SK-N-DZ (cell line): ENCODE measurements at places on chromosomes 7 and 10.
A peak's percentile ranks its signal among the peaks of the same experiment; 100 is the strongest.

DNA sequence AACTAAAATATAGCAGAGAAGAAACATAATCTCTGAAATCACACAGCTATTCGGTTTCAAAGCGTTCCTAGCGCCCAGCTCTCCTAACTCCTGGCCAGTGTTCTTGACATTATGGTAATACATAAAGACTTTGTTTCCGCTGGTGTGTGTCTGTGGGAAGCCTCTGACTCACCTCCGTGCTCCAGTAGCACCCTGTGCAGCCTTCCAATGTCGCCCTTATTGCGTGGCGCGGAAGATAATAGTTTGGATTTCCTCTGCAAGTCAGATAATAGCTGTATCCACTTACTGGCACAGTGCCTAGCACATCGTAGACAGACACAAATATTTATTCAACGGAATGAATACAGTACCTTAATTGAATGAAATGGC lies 570 bp downstream of the BMS1 start:
- no peak for DNase-seq

DNA sequence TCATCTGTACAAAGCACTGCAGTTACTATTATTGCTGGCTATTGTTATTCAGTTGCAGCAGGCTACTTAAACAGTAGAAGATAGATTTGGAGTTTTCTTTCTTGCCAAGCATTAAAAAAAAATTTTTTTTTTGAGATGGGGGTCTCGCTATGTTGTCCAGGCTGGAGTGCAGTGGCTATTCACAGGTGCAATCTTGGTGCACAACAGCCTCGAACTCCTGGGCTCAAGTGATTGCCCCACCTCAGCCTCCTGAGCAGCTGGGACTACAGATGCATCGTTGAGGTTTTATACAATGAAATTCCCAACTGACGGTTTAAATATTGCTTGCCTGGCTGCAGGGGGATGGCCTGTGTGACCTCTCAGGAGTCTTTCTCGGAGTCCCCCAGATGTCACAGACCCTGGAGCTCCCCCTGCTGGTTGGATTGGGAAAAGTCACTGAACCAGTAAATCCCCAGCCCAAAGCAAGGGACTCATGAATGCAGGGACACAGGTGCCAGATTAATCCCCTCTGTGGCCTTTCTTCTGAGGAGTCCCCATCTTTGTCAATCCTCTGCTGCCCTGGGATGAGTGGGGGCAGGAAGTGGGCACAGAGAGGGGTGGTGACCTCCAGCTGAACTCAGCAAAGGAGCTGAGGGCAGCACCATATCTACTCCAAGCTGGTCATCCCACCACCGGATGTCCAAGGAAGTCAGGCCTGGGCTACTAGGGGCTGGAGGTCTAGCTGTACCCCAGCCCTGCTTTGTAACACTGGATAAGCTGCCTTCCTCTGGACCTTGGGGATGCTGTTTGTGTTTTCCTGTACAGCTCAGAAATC lies 149.6 kb downstream of the C10orf105 start:
- DNase-seq, result peak; percentile 58

DNA sequence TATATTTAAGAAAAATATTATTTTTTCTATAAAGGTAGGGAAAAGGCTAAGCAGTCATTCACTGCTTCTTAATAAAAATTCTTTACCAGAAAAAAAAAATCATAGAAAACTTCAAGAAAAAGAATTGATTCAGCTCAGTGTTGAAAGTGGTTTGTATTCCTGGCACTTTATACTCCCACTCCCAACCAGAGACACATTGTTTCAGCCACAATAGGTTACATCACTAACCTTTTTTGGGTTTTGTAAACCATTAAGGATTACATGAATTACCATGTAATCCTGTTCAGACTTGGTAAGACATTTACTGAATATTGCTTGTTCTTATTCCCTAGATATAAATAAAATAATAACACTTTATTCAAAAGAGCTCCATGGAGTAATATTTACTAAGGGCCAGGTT lies 46.6 kb downstream of the MINPP1 start:
- no peak for DNase-seq

DNA sequence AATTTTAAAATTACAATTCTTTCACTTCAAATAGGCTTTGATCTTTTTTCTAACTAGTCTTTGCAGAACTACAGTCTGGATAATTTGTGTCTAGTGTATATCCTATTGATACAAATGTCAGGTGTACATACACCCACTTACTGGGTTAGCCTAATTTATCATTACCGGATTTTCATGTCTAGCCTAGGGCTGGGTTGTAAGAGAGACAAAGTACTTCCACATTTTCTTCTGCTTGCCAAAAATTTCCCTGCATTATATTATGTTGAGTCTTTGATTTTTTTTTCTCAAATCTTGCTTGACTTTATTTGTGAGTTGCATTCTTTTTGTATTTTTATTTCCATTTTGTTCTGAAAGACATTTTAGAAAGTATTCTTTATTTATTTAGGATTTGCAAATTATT lies 284.8 kb upstream of the FZD8 start:
- no peak for DNase-seq

GRCh38 chr10:133159611-133159949 lies 439 bp upstream of the KNDC1 start:
- no peak for DNase-seq

- no peak for DNase-seq
These were observed 67.9 kb downstream of the PPP1R9A start for GRCh38 chr7:94975336-94975735.

DNA sequence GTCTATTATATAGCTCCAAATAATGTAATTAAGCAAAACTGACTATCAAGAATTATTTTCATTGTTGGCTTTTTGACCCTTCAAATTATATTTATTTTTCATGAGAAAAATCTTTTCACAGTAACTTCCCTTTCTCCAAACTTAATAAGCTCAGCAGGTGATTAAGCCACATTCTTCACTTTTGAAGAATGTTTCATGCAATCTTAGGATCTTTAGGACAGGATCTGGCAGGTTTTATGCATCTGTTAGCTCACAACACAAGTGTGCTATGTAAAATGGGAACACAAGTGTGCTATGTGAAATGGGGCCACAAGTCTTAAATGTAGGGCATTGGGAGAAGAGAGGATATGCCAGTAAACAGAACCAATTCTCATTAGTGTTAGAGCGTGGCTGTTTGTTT lies 26.3 kb downstream of the BCAP29 start:
- DNase-seq, result no peak

DNA sequence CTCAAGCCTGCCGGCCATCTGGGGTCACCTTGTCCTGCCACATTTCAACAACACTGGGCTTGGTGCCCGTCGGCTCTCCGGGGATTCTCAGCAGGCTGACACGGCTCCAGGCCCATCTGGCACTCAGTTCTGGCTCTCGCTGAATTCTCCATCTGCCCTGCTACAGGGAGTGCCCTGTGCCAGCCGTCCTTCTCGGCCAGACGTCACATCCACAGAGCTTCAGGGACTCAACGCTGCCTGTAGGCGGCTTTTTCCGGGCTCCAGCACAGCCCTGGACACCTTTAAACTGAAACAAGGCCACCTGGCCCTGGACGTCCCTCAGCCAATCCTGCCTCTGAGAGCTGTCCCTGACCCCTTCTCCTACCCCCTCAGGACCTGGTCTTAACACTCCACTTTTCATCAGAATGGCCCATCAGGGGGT lies 43.0 kb downstream of the TMEM130 start:
- DNase-seq, result no peak

DNA sequence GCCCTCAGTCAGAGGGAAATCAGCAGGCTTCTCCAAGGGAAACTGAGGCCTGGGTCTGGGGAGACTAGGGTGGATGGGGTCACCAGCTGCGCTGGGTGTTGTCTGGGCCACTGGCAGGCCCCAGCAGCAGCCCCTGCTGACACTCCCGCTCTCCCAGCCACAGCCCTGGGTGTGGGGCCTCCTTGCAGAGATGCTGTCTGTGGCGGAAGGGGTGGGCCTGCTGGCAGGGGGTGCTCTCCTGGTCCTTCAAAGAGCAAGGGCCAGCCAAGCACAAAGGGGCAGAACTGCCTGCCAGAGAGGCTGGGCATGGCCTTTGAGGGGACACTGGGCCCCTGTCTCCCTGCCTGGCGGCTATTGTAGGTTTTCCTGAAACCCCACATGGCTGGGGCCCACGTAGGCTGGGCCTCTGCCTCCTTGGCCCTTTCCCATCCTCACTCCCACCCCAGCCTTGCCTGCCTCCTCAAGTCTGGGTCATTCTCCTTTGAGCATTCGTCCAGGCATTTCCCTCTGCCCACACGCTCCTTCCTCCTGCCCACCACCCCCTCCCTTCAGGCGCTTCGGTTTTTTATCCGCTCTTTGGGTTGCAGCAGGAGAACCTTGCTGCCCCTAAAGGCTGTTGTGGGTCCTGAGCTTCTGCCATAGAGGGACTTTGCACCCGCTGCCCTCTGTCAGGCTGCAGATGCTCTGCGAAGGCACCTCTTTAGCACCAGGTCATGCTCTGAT lies 9.1 kb downstream of the COL13A1 start:
- DNase-seq, result no peak

DNA sequence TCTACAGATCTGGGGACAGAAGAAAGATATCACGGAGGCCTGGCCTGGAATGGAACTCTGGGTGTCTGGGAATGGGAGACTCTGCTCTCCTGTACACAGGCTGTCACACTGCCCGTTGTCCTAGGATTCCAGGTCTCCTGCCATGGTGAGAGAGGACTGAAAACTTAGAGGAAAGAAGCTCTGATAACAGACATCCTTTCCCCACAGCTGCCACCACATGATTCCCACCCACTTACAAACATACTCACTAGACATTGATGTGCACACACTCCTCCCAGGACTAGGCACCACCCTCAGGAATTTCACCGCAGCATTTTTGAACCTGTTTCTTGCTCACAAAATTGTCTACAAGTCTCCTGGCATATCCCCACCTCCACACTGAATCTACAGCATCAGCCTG lies 5.7 kb downstream of the ZNF92 start:
- no peak for DNase-seq

DNA sequence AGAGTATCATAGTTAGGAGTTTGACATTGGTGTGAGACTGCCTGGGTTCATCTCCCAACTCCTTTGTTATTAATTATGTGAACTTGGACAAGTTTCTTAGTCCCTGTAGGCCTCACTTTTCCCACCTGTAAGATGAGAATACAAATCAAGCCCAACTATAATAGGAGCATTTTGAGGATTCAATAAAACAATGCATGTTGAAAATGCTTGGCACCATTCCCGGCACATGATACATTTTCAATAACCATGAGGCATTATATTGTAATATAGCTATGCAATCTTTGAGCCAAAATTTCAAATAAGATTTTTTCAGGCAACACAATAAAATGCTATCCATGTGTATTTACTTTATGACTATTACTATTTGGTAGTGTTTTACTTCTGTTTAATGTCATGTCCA lies 229.0 kb upstream of the SP4 start:
- no peak for DNase-seq

- no peak for DNase-seq
These were observed 261.6 kb downstream of the TWIST1 start for GRCh38 chr7:18855796-18856195.

GRCh38 chr10:62021128-62021665 lies 119.7 kb downstream of the ARID5B start:
- no peak for DNase-seq

DNA sequence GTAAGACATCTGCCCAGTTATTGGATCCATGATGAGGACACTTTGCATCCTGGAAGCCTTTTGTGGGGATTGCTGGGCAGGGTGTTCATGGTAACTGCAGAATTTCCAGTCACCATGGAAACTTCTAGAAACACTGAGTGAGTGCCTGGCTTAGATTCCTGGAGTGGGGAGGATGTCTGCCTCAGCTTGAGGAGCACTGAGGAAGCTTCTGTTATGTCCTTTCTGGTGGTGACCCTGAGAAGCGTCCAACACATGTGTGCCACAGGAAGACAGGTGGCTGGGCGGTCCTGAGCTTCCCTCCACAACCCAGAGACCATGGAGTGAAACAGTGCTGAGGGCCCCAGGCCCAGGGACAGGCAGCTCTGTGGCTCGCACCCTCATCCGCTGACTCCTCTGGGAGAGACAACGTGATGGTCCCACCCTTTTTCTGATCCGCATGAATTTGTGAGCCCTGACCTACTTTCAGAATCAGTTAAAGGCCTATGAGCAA lies 191.8 kb upstream of the CXCL12 start:
- no peak for DNase-seq

- peak; percentile 27 for DNase-seq
These were observed 3.5 kb upstream of the MYPN start for GRCh38 chr10:68105820-68106219.

DNA sequence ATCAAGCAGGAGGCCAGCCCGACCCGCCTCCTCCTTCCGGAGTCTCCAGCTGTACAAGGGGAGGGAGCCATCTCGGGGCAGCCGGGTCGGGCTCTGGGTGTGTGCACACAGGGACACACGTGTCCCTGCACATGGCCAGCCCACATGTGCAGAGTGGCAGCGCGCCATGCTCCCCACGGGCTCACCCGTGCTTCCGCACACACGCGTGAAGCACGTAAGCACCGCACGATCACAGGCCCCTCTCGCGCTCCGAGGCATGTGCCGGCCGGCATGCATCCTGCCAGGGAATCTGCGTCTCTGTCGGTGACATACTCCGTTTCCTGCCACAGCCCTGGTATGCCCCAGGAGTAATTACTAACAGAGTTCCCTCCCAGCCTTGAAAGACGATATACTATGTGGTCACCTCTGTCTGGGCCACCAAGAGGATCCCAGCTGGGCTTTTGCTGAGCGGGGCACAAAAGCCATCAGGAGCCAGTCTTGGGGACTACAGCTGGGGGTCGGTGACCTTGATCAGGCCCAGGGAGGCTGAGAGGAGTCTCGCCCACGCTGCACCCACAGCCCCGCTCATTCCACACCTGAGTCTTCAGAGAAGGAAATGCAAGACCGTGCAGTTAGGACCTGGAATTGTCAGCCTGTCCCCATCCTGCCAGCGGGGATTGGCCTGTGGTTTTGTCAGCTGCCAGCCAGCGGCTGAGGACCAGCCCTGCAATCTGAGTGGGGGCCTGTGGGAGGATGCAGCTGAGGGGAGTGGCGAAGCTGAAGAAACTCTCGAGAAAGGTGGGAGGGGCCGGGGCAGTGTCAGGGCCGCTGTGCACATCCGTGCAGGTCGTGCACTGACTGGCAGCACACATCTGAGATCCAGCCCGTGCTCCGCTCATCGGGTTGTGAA lies 11.0 kb upstream of the LFNG start:
- peak; percentile 79 for DNase-seq

DNA sequence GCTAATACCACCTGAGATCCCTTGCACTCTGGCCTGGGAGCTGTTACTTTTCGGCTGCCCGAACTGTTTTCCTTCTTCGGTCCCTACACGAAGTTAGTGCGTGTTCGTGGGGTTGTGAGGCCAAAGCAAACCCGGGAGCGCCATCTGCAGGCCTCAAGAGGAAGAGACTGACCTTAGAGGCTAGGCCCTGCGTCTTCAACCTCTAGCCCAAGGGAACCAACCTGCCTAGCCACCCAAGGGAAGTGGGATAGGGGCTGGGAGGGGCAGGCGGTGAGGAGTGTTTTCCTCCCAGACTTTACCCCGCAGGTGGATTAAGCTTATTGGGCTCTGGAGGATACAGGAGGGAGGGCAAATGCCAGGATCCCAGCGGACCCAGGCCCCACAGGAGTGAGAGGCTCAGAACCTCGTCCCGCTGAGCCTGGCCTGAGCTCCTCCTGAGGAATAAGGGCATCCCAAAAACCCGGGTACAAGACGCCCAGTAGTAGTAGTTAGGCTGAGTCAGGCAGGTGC lies 1.7 kb upstream of the PAX2 start:
- DNase-seq, result peak; percentile 60
